ENCODE measurements at places on chromosomes 1 and 21.

DNA sequence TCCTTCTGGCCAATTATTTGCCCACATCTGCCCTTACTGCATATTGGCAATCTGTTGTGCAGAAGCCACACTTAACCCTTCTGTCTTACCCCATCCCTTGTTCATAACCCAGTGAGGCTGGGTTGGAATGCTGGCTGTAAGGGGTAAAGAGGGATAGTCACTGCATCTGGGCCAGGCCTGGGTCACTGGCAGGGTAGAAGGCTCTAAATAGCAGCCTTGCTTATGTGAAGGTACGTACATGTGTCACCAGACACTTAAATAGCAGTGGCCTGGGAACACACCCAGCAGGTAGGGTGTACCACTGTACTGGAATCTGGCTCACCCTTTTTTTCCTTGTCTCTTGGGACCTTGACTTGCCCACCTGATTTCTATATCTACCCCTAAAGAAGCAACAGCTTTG lies 9.9 kb upstream of the TARS2 start:
- DNase-seq = no peak

- DNase-seq = no peak
Observed at GRCh38 chr1:216721062-216721461, 2.2 kb downstream of the ESRRG start.

DNA sequence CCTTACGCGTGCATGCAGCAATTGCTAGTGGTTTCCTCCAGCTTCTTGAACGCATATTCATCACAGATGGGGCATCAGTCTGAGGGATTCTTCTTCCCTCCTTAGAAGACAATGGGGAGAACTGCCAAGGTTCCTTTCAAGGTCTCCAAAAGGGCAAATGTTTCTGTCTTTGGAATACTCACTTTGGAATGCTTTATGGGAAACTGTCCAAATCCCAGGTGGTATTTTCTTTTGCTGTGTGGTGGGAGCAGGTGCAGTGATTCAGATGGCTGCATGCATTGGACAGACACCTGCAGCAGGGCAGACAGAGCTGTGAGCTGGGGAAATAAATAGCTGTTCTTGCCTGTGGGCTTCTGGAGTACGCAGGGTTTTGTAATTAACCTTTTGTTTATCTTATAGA lies 40.5 kb downstream of the URB2 start:
- no peak for DNase-seq

DNA sequence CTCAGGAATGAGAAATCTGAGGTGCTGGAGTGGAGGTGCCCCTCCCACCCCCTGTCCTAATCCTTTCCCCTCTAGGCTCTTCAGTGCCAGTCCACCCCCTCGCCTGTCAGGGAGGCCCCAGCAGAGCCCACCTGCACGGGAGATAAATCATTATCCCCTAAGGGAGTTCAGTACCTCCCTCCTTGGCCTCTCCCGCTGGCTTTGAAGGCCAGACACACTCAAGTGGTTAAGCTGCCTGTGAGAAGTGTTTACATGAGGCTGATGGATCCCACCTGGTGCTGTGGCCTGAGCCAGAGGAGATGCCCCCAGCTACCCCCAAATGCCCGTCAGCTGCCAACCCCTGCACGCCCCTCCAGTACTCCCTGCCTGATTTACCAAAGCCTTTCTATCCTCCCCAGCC lies 3.7 kb downstream of the RSPO1 start:
- DNase-seq = peak; percentile 80

GRCh38 chr1:214739621-214740238 lies 136.7 kb downstream of the CENPF start:
- no peak for DNase-seq

- DNase-seq = no peak
Observed at GRCh38 chr1:223401873-223402789, 8.9 kb downstream of the CCDC185 start.

DNA sequence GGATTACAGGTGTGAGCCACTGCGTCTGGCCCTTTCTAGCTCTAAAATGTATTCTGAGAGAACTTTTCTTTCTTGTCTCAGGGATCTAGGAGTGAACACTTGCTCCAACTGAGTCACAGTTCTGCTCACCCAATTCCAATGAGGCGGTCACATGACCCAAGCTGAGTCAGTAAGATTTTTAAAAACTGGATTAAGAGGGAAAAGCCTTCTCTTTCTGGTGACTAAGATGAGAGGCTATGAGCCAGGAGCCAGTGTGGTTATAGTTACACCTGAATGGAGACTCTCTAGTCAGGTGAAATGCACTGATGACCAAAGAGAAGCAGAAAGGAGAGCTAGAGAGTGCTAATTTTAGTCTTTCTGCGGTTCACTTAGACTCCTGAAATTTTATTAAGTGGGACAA lies 9.5 kb upstream of the DEPDC1 start:
- no peak for DNase-seq

GRCh38 chr21:28174701-28175100 lies 818.0 kb downstream of the LTN1 start:
- DNase-seq = no peak

DNA sequence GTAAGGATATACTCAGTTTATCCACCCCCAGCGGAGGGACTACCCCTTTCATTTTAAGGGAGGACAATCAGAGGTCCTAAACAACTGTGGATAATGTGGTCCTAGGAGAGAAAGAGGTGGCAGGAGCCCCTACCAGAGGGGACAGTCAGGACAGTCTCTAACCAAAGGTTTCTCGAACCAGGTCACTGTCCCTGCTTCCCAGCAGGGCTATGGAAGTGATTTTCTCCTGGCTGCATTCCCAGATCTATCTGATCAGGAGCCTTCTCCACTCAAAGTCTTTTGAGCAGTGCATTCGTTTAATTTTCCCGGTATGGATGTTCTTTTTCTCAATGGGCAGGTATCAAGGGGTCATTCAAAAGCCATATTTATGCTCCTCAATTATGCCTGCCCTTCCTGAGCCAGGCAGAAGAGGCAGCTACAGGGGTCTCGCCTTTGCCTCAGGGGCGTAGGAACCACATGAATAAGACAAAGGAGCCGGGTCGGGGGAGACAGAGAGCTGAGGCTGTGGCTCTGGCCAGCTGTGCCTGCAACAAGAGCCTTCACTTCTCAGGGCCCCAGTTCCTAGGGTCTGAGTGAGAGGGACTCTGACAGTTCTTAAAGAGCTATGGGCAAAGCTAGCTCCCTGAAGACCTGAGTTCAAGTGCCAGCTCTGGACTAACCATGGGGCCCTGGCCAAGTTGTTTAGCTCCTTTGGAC lies 62.5 kb upstream of the DMRTB1 start:
- DNase-seq = no peak

GRCh38 chr1:21766210-21766609 lies 16.7 kb downstream of the USP48 start:
- DNase-seq = no peak

DNA sequence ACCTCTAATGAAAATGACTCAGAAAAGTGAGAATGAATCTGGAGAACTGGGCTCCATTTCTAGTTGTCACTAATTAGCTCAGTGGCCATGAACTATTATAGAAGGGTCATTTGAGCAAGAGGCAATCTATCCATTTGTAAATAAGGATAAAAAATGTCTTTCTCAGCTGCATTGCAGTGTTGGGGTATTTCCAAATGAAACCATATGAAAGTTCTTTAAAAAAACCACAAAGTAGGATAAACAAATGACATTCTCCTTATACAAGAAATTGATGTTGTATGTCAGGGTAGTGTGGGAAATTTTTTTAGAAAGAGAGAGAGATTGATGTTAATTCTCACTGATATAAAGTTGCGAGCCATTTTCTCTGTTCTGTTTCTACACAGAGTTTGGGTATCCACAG lies 26.0 kb downstream of the FMO3 start:
- DNase-seq = no peak

DNA sequence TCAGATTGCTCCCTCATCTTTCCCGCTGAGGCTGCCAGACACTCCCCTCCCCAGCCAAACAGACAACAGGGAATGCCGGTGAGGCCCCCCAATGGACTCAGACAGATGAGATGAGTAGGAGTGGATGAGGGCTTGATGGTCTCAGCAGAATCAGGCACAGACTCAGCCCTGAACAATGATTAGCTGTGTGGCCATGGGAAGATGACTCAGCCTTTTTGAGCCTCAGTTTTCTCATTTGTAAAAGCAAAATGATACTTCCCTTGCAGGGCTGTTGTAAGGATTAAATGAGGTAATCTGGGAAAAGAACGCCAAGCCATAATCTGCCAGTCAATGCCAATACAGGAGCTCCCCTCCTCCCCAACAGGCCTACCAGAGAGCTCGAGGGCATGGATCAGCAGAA lies 12.4 kb downstream of the C1orf198 start:
- no peak for DNase-seq

DNA sequence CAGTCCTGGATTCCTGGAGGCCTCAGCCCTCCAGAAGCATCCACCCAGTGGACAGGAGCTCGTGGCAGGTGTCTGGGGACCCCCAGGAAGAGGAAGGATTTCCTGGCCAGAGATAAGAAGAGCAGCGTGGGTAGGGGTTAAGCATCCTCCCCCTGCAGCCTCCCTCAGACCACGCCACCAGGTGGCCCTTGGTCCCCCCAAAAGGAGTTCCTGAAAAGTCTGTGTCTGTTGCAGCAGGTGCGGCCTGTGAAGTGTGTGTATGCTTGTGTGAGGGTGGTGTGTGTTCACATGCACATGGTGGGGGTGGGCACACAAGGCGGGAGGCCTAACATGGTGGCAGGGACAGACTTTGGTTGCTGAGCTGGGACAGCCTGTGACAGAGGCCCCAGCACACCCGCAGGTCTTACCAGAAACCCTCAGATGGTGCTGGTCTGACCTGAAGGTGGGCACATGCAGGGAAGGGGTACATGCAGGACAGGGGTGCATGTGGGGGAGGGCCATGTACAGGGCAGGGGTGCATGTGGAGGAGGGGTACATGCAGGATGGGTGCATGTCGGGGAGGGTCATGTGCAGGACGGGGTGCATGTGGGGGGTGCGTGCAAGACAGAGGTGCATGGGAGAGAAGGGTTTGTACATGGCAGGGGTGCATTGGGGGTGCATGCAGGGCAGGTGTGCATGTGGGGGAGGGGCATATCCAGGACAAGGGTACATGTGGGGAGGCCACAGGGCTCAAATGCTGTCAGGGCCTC lies 18.2 kb upstream of the RUNX3 start:
- no peak for DNase-seq

GRCh38 chr1:55276671-55277376 lies 61.7 kb upstream of the USP24 start:
- DNase-seq = no peak

- peak; percentile 40 for DNase-seq
Observed at GRCh38 chr1:10152709-10153284, 57.6 kb upstream of the KIF1B start.

DNA sequence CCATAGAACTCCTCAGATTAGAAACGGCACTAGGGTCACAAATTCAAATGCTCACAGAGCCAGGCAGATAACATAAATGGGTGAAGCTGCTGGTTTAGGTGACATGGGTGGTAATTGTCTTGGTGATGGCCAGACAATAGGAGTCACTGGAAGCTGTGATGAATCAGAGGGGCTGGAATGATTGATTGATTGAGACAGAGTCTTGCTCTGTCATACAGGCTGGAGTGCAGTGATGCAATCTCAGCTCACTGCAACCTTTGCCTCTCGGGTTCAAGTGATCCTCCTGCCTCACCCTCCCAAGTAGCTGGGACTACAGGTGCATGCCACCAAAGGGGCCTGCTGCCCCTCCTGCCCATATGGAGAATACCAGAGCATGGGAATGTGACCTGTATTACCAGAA lies 63.0 kb downstream of the HIVEP3 start:
- no peak for DNase-seq

DNA sequence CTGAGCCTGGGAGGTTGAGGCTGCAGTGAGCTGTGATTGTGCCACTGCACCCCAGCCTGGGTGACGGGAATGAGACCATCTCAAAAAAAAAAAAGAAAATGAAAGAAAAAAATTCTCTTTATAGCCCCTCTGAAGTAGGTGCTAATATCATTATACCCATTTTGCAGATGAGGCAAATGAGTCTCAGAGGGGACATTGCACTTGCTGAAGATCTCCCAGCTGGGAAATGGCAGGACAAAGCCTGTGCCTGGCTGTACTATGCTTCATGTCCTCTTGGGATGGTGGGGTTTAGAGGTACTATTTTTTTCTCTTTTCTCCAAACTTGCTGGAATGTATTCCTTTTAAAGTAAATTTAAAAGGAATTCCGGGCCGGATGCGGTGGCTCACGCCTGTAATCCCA lies 1.6 kb downstream of the SMPDL3B start:
- DNase-seq = no peak

DNA sequence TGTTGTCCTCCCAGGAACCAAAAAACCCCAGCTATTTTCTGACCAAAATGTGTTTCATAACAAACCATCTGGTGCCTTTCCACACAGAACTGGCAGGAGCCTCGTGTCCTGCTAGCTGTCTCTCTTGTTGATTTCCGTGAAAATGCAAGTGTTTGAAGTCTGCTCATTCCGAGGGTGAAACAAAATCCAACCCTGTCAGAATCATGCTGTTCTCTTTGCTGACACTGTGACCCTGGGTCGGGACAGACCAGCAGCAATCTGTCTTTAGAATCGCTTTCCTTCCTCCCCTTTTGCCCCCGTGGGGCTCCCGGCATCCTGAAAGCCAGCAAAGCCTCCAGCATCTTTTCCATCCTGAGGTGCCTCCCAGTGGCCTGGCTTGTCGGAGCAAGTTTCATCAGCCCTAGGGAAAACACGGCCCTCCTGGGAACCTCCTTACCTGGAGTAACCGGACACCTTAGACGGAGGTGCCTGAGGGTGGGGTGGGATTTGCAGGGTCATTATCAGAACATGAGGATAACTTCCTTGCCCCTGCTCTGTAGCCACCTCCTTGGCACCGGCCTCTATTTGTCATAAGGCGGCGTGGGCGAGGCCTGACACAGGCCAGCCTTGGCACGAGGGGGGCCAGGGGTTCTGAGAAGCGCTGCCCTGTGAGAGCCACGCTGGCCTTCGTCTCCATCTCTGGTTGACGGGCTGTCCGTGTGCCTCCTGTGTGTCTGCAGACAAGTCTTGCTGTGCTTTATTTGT lies 24.9 kb downstream of the LDLRAP1 start:
- DNase-seq = no peak

DNA sequence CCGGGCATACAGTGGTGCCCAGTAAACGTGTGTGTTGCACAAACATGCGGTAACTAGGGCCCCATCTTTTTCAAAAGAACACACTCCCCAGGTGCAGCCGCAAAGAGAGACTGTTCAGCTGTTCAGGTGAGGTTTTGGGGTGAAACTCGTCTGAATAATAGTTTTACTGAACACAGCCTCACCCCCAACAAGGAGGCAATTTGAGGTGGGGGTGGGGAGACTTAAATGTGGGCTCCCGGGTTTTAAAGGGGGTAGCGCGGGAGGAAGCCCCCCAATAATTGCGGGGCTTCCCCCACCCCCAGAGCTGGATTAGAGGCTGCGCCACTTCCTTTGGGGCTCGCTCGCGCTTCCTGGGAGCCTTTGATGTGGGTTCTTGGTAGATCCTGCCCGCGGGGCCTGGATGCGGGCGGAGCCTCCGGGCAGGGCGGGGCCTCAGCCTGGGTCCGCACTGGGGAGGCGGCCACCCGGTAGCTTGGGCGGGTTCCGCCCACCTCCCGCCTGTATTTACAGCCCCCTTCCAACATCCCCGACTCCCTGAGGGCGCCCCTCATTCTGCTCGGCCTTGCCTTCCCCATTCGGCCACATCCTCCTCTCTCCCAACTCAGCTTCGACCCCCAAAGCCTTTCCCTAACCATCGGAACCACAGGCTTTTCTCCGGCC lies 6.4 kb upstream of the EPHA2 start:
- peak; percentile 74 for DNase-seq

Measured in kidney (tissue), 22 donors.